ENCODE measurements at places on chromosomes 2 and 18.

DNA sequence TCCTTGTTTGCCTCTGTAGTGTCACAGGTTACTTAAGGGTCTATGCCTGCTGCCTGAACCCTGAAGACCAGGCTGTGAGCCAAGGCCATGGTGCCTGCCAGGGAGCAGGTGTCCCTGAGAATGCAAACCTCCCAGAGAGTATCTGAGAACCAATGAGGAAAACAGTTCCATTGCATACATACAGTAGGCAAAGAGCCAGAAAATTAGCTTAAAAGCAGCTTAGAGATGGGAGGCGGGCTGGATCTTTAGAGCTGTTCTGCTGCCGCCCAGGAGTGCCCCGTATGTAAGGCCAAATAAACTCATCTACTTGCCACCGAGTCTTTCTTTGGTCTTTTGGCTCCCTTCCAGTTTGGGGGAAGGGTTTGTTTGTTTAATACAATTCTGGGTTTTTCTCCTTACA, 327.9 kb downstream of the CLIP4 start:
- peak; percentile 95 for DNase-seq

- no peak for DNase-seq
These were observed 3.5 kb upstream of the RNPEPL1 start for GRCh38 chr2:240564561-240565332.

- no peak for DNase-seq
These were observed 143.8 kb upstream of the THUMPD2 start for GRCh38 chr2:39922679-39923405.

GRCh38 chr2:75646090-75646582, 447 bp upstream of the MRPL19 start:
- no peak for DNase-seq

GRCh38 chr2:52428224-52428623, 1339.4 kb upstream of the CHAC2 start:
- no peak for DNase-seq

GRCh38 chr2:32277363-32277673, 386 bp upstream of the YIPF4 start:
- no peak for DNase-seq

GRCh38 chr2:122023059-122023864, 267.8 kb downstream of the TSN start:
- DNase-seq = peak; percentile 37

- no peak for DNase-seq
These were observed 84.0 kb upstream of the TMEFF2 start for GRCh38 chr2:192278701-192279100.

GRCh38 chr2:51251356-51251755, 219.4 kb upstream of the NRXN1 start:
- no peak for DNase-seq

- DNase-seq = no peak
These were observed 107.6 kb downstream of the DOCK10 start for GRCh38 chr2:224934526-224935188.

- no peak for DNase-seq
These were observed 207.7 kb downstream of the ZBTB7C start for GRCh38 chr18:48201337-48202005.

GRCh38 chr2:42055573-42056514, 8.0 kb downstream of the PKDCC start:
- DNase-seq = no peak

DNA sequence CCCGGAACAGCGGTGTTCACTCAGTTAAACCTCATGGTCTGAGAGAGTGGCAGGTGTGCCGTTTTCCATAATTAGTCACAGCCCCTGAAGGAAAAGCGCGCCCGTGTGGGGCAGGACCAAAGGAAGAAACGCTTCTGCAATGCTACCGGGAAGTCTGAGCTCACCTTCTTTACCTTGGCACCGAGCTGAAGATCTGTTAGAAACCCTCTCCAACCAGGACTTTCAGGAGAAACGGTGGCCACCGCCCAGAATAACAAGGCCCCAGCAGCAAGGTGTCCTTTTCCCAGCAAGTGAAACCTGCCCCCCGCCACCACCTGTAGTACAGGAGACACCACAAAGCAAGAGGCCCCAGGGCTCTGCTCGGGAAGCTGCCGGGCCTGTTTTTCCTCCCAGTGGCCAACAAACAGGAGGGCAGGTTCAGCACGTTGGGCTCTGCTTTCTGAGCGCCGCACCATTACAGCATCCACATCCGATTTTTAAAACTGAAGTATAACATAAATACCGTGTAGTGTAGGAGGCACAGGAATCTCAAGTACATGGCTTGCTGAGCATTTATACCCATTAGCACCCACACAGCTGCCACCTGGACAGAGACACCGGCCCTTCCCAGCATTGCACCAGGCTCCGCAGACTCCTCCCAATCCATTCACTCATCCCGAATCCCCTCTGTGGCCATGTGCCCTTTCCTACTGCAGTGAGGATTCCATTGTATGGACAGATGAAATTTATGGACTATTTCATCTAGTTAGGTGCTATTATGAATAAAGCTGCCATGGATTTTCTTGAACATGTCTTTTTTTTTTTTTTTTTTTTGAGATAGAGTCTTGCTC, 121.8 kb upstream of the RIOK3 start:
- no peak for DNase-seq

- no peak for DNase-seq
These were observed 14.2 kb upstream of the SPATA3 start for GRCh38 chr2:230981704-230982103.

- DNase-seq = no peak
These were observed 1.2 kb downstream of the ME2 start for GRCh38 chr18:50880119-50880465.

DNA sequence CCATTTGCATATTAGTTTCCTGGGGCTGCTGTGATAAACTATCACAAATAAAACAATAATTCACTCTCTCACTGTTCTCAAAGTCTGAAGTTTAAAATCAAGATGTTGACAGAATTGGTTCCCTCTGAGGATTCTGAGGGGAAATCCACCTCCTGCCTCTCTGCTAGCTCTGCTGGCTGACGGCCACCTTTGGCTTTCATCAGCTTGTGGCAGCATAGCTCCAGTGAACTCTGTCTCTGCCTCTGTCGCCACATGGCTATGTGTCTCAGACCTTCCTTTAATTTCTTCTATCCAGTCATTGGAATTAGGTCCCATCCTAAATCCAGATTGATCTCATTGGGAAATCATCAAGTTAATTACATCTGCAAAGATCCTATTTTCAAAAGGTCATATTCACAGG, 38.9 kb upstream of the TRIM43 start:
- DNase-seq = no peak

DNA sequence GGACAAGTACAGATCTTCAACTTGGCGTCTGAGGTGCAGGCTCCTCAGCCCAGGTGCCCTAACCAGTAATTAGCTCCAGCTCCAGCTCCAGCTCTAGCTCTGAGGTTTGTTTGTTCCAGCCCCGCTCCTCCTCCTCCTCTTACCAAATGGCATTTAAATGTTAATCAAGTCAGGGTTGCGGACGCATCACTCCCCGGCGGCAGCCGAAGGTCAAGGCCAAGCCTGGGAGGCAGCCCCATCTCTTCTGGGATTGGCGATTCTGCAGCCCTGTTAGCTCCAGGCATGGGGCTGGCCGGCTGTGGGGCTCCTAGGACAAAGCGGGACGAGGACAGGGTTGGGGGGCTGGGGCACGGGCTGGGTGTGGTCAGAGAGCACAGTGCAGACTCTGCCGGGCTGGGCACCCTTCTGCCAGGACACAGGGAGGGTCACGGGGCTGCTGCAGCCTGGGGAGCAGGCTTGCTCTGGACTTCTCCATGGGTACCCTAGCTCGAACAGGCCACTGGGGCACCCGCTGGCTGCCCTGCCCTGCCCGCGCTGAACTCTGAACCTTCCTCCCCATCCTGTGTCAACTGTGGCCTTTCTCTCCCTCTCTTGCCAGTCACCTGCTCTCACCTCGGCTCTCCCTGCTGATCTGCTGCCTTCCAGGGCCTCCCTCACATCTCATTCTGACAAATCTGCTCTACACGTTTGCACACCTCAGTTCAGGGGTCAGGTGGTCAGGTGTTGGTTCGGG, 203.3 kb downstream of the CELF4 start:
- DNase-seq = peak; percentile 7

GRCh38 chr2:127348426-127349000, 39.3 kb downstream of the MAP3K2 start:
- DNase-seq = no peak

GRCh38 chr2:241794250-241794823, 14.7 kb upstream of the NEU4 start:
- no peak for DNase-seq

GRCh38 chr2:182618672-182619079, 97.4 kb upstream of the DNAJC10 start:
- DNase-seq = no peak

DNA sequence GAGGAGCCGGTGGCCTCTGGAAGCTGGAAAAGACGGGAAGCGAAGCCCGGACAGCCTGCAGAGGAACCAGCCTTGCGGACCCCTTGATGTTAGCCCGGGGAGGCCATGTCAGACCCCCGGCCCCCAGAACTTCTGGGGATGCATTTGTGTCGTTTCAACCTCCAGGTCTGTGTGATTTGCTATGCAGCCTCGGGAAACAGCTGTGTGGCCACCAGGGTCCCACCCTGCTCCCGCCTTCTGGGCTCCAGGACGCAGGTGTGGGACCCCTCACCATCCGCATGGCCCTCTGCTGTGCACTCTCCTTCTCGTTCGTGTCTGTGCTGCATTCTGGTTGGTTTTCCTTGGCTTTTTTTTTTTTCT, 13.3 kb downstream of the NEU4 start:
- no peak for DNase-seq

DNA sequence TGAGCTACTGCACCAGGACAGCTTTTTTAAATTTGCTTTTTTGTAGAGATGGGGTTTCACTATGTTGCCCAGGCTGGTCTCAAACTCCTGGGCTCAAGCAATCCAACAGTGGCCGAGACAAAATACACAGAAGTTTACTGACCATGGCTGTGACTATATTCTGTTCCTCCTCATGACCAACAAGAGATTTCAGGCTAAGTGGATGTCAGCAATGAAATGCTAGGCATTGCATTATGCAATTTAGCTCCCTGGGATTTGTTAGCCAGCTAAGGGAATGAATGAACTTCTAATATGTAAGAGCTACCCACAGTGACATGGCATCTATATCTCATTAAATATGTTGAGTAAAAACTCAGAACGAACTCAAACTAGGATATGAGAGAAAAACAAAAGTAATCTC, 81.9 kb upstream of the MBOAT2 start:
- no peak for DNase-seq

DNA sequence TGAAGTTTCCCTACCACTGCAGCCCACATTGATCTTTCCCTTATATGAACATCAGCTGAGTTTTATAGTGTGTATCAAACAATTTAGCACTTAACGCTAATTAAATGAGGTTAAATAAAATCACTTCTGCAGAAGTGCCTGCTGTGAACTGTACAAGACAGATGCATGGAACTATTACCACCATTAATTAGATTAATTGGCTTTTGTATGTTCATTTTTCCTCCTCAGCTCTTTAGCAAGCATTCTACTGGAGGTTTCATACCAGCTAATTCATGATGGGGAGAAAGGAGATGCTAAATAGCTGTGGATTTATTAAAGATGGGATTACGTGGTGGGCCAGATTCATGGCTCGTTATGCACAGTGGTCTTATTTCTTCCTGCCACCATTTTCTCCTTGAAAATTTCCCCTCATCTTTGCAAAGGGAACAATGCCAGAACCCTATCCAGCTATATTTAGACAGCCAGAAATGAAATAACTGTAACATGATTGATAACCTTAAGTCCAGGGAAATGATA, 96.7 kb downstream of the CNTNAP5 start:
- DNase-seq = peak; percentile 85

DNA sequence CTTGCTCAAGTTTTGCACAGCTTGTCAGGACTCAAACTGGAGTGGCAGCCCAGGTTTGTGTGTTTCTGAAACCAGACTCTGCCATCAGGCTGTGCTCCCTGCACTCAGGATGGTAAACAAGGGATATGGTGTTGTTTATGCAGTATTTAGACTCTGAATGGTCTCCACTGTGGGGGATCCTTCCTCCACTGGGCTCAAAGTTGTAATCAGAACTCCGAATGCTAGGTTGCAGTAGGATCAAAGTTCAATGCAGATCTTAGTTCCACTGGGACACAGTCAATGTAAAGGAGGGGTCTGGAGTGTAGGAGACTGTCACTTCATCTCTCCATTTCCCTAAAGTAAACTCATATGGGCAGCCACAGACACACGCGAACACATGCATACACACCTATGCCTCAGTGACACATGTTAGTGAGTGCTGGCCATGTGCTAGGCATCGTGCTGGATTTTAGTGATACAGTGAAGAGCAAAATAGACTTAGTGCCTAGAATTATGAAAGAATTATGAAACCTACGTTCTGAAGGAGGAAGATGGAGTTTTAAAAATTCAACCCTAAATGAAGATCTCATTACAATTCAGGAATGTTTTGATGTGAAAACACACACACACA, 6.1 kb downstream of the IL18R1 start:
- DNase-seq = no peak

GRCh38 chr2:140338795-140339194, 1558.6 kb upstream of the NXPH2 start:
- no peak for DNase-seq

Measured in NCI-H1105 treated with DMSO at 0.1 percent for 48 hours (cell line).